ENCODE measurements at places on chromosomes 11 and 22.
A peak's percentile ranks its signal among the peaks of the same experiment; 100 is the strongest.

DNA sequence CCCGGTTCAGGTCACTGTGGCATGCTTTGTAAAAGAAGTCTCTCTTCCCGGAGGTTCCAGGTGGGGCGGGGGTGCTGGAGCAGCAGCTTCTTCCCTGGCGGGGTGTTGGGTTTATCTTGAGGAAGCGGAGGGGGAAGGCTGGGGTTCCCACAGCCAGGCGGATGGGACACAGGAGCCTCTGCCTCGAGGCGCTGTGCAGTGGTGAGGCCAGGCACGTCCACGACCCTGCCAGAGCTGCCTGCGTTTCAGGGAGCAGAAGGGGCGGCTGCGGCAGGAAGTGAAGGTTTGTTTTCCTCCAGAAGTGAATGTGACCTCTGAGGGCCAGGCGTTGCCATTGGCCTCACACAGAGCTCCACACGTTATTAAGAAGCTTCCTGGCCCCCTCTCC is 20.1 kb upstream of the ADORA2A start:
- no peak for DNase-seq

DNA sequence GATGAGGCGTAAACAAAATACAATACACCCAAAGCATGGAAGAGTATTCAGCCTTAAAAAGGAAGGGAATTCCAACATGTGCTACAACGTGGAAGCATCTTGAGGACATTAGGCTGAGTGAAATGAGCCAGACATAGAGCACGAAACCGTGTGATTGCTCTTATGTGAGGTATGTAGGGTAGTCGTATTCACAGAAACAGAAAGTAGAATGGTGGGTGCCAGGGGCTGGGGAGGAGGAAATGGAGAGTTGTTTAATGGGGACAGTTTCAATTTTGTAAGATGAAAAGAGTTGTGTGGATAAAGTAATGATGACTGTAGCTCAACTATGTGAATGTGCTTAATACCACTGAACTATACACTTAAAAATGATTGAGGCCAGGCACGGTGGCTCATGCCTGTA is 10.2 kb upstream of the KMT5B start:
- DNase-seq, result no peak

- DNase-seq, result no peak
These were observed 310.1 kb upstream of the SORL1-AS1 start for GRCh38 chr11:121762820-121763219.

- no peak for DNase-seq
These were observed 80.7 kb downstream of the GGT1 start for GRCh38 chr22:24683691-24684090.

- DNase-seq, result no peak
These were observed 23.3 kb upstream of the MMP7 start for GRCh38 chr11:102553835-102554282.

- no peak for DNase-seq
These were observed 134.3 kb downstream of the MN1 start for GRCh38 chr22:27667121-27667843.

- DNase-seq, result peak; percentile 54
These were observed 1.4 kb upstream of the CPT1A start for GRCh38 chr11:68843052-68843561.

- no peak for DNase-seq
These were observed 38.0 kb downstream of the RTN4R start for GRCh38 chr22:20229916-20230775.

DNA sequence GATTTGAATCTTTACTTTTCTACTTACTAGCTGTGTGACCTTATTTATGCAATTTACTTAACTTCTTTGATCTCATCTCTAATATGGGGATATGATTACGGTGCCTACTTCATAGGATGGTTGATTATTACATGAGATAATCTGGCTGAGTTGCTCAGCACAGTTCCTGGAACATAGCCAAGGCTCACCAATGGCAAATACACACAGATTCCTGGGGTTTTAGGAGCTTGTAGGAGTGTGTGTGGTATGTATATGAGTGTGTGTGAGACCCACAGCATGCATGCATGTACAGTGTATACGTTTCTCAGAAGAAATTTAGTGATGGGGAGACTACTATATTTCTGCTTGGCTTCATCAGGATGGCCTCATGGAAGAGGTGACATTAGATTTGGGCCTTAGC is 256.9 kb downstream of the KIRREL3 start:
- no peak for DNase-seq

DNA sequence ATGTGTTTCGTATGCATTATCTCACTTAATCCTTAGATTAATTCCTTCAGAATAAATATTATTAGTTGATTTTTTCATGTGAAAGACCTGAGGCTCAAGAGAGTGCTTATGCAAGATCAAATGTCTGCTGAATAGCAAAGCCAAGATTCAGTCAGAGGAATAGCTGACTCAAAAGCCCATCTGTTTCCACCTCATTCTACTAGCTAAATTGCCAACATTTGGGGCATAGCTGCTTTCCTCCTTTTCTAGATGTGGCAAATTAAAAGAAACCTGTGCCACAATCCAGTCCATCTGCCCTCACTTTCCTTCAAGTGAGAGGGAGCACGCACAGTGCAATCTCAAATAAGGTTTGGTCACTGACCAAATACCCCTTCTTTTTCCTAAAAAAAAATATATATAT is 121.1 kb downstream of the PAX6 start:
- no peak for DNase-seq

GRCh38 chr11:17443926-17444690 is 32.5 kb downstream of the ABCC8 start:
- no peak for DNase-seq

GRCh38 chr11:67491276-67492068 is 8.6 kb downstream of the AIP start:
- DNase-seq, result no peak

DNA sequence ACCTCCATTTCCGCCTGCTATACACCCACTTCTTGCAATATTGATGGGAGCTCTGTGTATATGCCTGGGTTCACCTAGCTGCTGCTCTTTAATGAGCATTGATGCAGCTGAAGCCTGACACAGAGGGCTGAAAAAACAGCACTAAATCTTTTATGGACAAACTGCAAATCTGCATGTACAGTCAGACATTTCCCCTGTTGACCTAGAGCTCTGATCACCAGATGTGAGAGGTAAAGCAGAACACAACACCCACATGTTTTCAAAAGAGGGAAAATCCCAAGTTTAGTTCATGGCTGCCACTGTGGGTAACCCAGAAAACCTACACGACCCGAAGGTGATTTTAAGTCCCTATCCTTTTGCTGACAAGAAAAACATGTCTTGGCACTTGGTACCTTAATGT is 303.0 kb upstream of the PITPNB start:
- DNase-seq, result no peak

DNA sequence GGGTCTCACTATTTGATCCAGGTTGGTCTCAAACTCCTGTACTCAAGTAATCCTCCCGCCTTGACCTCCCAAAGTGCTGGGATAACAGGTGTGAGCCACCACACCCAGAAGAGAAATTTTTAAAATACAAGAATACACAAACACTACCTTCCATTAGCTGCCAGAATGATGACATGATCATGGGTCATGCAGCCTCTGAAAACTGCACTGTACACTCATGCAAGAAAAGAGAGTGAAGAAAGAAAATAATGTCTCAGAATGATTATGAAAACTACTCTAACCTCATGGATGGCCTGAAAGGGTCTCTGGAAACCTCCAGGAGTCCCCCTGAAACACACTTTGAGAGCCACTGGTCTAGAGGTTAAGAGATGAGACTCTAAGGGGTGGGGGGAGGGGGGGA is 18.8 kb downstream of the VPS37C start:
- no peak for DNase-seq

- DNase-seq, result peak; percentile 73
These were observed 17.1 kb downstream of the MAFF start for GRCh38 chr22:38218661-38219622.

- DNase-seq, result no peak
These were observed 59.7 kb downstream of the CADM1 start for GRCh38 chr11:115444542-115444941.

DNA sequence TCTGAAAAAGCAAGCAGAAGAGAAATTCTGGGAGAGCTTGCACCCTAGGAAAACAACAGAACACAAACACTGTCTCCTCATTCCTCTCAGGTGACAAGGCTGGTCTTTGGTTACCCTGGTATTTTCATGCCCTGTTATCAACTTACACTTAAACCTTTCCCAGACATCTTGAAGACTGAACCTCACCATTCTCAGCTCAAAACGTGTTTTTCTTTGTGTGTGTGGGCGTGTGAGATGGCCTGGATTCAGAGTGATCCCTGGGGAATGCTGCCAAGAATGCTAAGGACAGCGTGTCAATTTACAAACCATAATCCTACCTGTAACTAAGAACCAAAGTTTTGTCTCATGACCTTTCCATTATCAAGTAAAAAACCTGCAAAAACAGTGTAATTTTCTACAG is 33.3 kb downstream of the ELF5 start:
- DNase-seq, result no peak

DNA sequence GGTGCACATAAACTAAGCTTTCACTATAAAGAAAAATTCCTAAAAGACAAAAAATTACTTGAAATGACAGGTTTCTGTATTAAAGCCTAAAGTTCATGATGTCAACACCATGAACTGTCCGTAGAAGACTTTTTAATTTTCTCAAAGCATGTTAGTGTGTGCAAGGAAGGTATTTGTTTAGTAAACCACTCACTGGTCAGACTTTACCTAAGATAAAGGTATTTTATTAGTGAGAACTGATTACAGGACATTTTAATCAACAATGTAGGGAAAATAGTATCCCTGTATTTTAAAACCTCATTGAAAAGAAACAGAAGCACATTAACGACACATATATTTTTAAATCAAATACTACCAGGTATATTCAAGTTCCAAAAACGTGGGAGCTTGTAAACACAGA is 2.9 kb downstream of the PICALM start:
- DNase-seq, result no peak

DNA sequence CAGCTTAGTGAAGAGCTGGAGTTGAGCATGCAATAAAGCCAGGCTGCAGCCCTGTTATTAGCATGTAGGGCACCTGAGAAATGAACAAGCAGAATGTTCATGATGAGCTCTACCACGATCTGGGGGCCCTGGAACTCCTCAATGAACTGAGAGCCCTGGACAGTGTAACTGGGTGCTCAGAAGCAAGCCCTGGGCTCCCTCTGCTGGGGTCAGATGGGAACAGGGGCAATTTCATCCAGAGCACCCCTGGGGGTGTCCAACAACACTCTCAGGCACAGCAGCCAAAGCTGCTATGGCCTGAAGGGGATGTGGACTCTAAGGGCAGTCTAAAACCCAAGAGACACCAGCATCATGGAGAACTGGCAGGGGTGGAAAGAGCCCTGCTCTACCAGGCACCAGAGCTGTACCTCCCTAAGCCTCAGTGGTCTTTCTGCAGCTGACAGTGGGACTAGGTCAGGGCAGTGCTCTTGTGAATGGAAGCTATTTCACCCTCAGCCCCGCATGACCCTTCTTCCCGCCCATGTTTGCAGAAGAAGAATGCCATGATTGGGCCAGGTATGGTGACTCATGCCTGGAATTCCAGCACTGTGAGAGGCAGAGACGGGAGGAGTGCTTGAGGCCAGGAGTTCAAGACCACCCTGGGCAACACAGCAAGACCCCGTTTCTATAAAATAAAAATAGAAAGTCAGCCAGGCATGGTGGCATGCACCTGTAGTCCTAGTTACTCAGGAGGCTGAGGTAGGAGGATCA is 28.9 kb downstream of the THOC5 start:
- peak; percentile 8 for DNase-seq

DNA sequence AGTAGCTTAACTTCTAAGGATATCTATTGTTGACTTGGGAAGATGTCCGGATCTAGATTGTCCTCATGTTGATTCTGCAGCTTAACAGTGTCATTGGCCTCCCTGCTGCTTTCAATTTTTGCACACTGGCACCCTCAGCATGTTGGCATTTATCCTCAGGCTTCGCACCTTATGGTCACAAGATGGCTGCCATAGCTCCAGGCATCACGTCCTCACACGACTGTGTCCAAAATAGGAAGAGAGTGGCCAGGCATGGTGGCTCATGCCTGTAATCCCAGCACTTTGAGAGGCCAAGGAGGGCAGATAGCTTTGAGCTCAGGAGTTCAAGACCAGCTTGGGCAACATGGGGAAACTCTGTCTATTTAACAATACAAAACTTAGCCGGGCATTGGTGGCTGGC is 58.3 kb upstream of the RASD2 start:
- DNase-seq, result no peak

DNA sequence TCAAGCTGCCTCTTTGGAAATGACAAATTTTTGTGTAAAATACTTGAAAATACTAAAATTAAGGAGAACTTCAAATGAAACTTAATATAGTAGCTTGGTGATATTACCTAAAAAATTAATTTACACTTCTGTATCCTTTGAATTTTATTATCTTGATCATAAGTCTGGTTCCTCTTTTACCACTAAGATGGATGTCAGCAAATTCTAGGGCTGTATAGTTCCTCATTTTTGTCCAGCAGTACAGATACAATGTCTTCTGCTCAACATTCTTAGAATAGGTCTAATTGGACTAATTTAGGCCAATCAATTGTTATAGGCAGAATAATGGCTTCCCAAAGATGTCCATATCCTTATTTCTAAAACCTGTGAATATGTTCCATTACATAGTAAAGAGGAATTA is 1298.0 kb upstream of the RAG2 start:
- no peak for DNase-seq

GRCh38 chr22:20429254-20430100 is 8.1 kb downstream of the SCARF2 start:
- DNase-seq, result peak; percentile 84

DNA sequence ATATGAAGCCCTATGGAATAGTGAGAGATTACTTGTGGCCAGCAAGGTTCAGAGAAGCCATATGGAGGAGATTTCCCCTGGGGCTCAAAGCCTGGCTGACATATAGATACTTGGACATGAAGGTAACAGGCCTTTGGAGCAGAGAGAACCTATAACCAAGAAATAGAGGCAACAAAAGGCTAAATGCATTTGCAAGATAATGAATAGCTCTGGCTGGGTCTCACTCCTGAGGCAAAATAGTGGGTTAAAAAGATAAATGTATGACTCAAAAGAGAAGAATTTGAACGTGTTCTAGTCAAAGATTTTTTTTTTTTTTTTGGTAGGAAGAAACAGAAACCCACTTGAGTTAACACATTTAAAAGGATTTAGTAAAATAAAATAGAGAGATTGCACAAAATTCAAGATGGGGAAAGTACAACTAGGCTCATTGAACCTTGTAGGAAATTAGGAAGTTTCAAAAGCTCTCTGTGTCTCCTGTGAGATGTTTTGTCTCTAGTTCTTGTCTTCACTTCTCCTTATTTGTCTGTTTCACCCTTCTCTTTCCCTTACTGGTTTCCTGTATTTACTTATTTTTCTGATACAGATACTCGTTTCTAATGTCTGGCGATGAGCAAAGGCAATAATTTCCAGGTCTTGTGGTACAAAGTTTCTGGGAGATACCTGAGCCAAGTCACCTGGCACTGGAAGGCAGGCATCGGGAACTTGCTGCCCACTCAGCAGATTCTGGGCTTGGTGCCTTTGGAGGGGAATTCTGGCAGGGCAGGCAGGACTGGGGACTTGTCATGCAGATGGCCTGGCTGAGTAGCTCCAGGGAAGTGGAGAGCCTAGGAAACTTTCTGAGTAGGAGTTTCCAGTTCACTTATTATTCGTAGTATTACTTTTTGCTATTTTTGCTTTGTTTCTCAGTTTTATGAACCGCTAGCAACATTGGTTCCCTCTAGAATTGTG is 49.2 kb upstream of the SESN3 start:
- no peak for DNase-seq

Data from CD4-positive, alpha-beta T cell treated with Interleukin-12 subunit alpha and Interleukin-12 subunit beta, for 1 hour (primary cell).